ENCODE measurements at places on chromosomes 16 and 17. TPM values are rescaled to one million over a fixed set of nuclear protein-coding genes. Genes with fewer than 3 reads are reported as not detected.

- DNase-seq = peak; percentile 70
These were observed 48.5 kb upstream of the HELZ start for GRCh38 chr17:67293251-67294203.

- DNase-seq = no peak
These were observed 818 bp upstream of the CNEP1R1 start for GRCh38 chr16:50024207-50024606.

- peak; percentile 47 for DNase-seq
These were observed 116.1 kb upstream of the METRNL start for GRCh38 chr17:82963104-82963950.

DNA sequence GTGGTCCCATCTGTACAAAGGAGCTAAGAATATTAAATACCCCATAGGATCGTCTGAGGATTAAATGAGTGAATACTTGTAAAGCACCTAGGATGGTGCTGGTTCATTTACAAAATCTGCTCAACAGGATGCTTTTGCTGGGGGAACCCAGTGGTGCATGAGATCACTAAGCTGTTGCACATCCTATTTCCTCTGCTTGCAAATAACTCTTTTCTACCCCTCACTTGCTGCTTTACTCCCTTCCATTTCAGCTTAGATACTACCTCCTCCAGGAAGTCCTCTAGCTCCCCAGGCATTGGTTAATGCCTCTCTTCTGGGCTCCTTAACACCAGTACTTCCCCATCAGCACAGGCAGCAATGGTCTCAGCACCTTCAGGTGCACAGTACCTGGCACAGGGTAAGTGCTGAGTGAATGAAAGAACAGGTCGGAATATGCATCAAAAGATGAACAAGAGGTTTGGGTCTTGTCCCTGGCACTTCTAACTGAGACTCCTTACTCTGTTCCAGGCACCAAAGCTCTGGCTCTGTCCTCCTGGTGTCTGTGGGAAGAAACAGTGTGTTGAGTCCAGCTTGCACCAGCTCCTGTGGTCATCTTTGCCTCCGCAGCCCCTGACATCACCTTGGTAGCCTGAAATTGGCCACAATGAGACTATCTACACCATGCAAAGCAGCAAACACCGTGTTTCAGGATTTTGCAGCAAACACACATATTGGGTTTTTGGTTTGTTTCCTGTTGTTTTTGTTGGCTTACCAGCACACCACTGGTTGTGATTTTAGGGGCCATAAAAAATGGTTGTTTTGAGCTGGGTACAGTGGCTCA is 24.1 kb upstream of the IL21R start:
- DNase-seq = peak; percentile 72

DNA sequence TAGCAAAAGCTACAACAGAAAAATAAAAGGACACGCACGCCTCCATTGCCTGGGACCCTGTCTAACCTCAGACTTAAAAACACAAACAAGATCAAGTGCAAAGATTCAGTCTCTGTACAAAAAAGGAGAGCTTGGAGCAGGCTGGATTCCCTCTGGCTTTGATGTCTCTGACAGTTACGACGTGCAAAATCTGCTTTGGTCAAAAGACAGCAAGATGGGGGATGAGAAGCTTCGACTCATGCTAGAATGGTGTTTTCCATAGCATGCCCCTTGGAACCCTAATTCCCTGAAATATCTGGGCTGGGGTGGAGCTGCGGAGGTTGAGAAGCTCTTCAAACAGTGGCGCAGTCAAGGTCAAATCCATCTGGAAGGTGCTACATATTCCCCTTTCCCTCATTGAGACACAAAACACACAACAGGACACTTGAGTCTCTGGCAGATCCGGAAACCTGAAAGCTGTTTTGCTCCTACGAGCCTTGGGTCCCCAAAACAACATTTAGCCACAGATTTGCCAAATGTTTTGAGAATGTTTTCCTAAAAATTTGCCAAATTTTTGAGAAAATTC is 9.1 kb downstream of the MYH11 start:
- DNase-seq = no peak

- peak; percentile 39 for DNase-seq
These were observed 611 bp downstream of the BANP start for GRCh38 chr16:87951552-87952538.

DNA sequence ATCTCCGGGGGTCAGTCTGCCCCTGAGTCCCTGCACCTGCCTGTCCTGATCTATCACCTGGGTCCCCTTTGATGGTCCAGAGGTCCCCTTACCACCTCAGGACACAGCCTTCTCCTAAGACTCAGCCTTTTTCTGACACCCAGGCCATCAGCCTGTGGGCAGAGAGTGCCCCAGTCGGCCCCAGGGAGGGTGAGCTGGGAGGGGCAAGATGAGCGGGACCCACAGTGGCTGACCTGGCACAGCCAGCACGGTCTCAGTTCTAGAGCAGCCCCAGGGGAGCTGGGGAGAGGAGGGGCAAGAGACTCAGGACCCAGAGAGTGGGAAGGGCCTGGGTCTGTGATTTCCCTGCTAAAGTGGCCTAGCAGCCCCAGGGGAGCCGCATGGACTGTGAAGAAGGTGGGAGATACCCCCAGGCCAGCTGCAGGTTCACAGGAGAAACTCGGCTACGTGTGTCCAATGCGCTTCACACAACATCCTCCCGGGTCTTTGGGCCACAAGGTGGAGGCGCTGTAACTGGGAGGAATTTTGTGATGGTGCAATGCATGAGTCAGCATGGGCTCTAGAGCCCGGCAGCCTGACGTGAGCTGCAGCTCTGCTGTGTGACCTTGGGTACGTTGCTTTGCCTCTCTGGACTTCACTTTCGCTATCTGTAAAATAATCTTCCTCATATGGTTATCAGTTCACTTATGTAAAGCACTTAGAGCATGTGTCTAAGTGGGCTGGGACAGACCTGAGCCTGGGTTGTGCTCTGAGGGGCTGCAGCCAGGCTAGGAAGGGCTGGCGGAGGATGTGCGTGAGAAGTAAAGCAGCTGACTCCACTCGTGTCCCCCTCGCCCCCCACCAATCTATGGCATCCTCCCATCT is 67.2 kb upstream of the LHX1 start:
- DNase-seq = no peak

GRCh38 chr16:73951481-73951880 is 345.1 kb upstream of the PSMD7 start:
- no peak for DNase-seq

DNA sequence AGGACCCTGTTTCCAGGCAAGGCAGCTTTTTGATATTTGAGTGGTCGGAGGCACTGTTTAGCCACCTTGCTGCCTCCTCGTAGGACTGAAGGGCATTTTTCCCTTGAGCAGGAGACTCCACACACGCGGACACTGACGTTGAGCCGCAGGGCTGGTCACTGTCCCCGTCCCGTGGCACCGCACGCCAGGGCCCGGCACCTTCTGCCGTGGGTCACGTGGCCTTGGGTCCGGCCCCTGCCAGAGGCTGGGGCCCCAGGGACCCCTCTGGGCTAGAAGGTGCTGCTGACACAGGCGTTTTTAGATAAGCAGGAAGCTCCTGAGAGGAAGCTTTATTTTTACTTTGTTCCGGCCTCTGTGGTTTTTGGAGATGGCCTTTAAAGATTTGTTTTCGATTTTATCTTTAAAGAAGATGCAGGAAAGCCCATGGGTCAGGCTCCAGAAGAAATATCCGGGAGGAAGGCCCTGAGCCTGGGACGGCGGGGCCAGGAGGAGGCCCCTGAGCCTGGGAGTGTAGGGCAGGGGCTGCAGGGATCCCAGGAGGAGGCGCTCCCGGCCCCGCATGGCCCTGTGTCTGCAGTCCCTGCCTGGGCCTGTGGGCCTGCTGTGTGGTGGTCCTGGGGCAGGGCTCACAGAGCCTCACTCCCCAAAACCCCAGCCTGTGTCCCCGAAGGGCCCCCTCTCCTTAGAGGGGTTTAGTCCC is 30.5 kb upstream of the GNG13 start:
- no peak for DNase-seq

GRCh38 chr16:54939510-54940278 is 9.0 kb downstream of the IRX5 start:
- no peak for DNase-seq

DNA sequence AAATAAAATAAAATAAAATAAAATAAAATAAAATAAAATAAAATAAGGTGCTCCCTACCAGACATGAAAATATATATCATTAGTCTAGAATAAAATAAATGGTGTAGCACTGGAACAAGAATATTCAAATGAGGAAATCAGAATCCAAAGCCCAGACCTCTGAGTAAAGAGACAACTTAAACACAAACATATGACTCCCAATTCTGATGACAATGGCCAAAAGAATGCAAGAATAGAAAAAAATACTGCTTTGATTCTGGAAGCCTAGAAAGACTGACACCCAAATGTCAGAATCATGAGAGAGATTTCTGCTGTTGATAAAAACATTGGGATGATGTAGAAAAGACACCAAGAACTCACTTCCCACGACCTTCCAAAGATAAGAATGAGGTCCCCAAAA is 27.9 kb downstream of the MYOCD start:
- DNase-seq = no peak

DNA sequence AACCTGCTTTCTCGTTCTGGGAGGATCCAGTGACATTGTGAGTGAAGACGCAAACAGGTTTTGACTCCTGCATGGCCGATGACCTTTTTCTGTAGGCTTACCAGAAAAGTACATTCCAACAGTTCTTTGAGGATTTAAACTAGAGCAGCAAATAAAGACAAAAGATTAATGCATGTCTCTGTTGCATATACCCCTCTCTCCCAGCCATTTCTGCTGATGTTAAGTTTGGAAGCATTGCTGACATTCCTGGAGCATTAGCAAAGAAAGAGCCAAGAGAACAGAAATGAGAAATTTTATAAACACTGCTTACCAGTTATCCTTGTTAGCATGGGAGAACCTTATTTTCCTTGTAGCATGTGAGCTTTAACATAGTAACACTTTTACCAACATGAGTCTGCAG is 49.3 kb downstream of the SIAH1 start:
- no peak for DNase-seq

KRTAP3-2 gene
- not detected for total RNA-seq

RBFOX1 gene
- not detected for total RNA-seq

CRYBA1 gene
- not detected for total RNA-seq

PLXDC1 gene
- total RNA-seq = not detected
